Stimulated activated CD4-positive, alpha-beta T cell treated with anti-CD3 and anti-CD28 coated beads, Interleukin-1b, Interleukin-23, amount 100 ng/mL, for 24 hours (primary cell): ENCODE measurements at places on chromosomes 5 and 9.

DNA sequence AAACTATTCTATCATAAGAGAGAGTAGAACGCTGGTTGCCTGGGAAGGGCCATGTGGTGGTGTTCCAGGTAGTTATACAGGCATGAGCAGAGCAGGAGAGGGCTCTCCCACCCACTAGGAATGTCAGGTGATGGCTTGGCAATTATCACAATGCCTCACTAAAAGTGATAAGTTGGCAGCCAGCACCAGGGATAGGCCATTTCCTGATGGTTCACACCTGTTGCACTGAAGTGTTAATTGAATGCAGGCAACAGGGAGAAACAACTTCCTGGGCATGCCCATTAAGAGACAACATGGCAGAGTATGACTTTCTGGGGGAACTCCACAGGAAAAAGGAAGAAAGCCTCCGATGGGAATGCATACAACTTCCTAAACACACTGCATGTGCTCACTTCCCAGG, 593.2 kb downstream of the ELAVL2 start:
- DNase-seq: no peak

- DNase-seq: no peak
Observed at GRCh38 chr5:99331061-99331460, 402.3 kb upstream of the CHD1 start.

DNA sequence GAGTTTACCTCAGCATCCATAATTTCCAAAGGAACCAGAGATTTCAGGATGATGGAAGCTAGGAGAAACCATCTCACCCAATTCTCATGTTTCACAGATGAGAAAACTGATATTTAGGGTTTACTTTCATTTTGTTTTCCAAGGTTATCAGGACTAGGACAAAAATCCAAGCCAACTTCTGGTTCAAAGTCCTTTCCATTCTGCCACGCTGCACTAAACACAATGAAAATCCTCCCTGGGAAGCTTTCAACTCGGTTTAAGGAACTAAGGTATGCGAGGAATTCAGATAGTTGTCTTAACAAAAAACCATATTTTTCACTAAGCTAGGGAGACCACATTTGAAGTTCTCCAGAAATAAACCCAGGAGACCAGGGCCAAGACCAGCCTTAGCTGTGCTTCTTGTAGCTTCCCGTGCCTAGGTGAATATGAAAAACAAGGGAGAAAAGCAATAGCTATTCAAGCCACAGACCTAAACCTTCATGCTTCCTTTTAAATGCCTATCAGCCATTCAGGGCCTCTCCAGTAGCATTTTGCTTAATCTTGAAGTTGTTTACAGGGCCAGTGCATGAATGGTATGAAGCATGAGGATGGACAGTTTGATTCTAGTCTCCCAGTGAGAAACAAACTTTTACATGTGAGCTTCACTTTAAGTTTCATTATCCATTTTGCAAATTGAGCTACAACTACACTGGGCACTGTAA, 167.9 kb downstream of the DENND1A start:
- no peak for DNase-seq

DNA sequence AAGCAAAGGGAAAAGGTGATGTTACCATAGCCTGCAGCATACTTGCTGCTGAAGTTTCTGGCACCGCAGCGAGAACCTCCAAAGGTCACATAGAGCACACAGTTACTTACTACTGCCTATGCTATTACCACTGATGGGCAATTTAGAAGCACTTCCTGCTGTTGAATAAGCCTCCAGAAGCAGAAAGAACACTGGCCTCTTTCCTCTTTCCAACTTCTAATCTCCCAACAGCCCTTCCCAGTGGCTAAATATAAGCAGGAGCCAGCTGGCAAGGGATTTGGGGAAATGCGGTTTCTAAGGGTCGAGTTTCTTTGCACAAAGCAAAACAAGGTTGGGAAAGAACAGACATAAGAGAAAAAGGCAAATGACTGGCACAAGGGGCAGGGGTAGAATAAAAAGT, 669.2 kb upstream of the ACO1 start:
- DNase-seq: no peak

DNA sequence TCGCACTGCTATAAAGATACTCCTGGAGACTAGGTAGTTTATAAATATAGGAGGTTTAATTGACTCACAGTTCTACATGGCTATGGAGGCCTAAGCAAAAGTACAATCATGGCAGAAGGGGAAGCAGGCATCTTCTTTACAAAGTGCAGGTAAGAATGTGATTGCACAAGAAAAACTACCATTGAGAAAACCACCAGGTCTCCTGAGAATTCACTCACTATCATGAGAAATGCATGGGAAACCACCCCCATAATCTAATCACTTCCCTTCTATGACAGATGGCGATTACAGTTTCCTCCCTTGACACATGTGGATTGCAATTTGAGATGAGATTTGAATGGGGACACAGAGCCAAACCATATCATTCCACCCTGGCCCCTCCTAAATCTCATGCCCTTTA, 121.2 kb upstream of the ST8SIA4 start:
- DNase-seq: no peak
